ENCODE measurements at places on chromosomes 16 and 17. TPM values are rescaled to one million over a fixed set of nuclear protein-coding genes. Genes with fewer than 3 reads are reported as not detected.
A peak's percentile ranks its signal among the peaks of the same experiment; 100 is the strongest.

DNA sequence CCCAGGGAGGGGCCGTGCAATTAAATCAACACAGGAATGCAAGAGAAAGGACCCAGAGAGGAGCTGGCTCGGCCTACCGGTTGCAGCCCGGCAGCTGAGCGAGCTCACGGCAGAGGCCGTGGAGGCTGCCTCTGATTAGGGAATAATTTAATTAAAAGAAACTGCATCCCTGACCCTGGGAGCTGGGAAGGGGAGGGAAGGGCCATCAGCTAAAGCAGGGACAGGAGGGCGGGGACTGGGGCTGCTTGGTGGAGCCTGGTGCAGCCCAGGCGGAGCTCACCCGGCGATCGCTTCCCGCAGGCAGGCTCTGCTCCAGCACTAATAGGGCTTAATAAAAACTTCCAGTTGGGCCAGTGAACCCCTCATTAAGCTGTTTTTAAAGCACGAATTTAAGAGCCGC, 43.4 kb downstream of the LMF1 start:
- no peak for ATAC-seq

Gene HOXB4
- total RNA-seq = 12.9 TPM

DNA sequence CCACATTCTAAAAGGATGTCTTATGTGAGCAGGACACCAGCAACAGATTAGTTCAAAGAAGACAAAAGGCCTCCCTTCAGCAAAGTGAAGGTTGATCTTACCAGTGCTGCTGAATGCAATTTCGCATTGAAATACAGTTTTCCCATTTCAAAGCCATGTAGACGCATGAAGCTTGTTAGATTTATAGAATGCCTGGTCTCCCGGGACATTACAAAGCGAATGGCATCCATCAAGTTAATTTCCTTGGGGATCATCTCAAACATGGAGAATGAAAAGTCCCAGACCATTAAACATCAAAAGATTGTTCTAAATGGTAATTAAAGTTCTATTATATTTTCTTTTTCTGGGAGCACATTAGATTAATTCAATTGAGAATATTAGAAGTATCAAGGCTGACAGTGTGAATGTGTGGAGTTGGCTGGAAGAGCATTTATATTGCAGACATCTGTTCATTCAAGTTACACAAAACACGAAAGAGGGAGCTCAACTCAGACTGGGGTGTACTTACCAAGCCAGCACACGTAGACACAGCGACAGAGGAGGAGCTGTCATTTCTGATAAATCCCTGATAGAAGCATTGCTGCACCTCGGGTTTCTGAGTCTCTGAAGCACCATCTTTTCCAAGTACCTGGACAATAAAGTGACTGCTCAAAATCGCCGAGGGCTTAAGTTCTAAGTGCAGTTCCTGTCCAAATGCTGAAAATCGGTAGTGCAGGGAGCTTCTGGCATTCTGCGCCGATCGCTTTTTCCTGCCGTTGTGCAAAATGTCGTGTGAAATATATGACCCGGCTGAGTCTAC, 3.8 kb downstream of the ADAMTS18 start:
- no peak for ATAC-seq

Gene GRB7
- not detected for total RNA-seq

DNA sequence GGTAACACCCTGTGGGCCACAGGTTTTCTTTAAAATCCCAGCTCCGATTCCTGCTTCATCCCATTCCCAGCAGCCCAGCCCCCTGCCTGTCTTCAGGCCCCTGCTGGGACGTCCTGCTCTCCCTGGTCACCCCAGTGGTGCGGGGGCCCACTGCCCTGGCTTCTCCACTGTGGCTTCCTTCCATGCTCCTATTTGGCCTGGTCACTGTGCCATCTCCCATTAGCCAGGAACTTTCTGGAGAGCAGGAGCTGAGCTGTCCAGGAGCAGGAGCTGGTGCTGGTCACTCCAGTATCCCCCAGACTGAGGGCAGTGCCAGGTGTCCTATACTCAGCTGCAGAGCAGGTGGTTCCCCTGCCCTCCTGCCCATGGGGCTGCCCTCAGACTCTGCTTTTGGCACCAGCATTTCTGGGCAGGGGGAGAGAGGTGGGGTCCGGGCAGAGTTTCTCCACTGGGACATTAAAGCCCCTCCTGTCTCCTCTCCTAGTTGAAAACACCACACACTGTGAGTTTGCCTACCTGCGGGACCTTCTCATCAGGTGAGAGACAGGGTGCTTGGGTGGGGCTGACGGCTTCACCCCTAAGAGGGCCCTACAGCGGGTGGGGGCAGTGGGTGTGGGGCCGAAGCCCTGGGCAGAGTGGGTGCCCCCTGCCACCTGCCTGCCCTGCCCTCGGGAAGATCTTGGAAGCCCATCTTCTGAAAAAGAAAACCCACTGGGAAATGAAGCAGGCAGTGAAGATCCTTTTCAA, 356.2 kb downstream of the SEC14L1 start:
- ATAC-seq = no peak

Gene ASIC2
- total RNA-seq = not detected

DNA sequence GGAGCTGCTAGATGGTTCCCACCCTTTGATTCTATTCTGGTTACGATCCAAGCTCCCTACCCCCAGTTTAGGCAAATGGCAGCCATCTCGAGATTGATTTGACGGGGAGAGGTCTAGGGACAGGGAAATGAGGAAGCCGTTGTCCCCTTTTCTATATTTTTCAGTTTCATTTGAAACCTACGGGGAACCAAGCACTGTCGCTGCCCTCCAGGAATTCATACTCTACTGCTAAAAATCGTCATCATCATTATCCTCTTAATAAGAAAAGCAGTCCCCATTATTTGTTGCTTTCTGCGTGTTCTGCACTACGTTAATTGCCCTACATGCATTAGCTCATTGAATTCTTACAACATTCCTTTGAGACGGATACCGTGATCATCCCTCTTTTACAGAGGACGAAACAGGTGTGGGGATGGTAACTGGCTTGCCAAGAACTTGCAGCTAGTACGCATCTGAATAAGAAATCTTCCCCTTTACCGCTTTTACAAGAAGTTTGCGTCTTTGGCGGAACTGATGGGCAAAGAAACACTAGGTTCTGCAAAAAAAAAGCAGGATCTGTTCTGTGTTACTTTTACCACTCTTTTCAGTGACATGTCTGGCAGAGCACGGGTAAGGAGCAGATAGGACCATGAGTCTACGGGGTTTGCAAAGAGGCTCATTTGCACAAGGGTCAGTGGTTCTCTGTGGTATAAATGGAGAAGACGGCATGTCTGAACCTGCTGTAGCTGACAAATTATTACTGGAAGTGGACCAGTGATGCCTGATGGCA, 1.1 kb downstream of the CCP110 start:
- no peak for ATAC-seq

Gene IFI35
- 19.6 TPM for total RNA-seq

Gene AANAT
- not detected for total RNA-seq

DNA sequence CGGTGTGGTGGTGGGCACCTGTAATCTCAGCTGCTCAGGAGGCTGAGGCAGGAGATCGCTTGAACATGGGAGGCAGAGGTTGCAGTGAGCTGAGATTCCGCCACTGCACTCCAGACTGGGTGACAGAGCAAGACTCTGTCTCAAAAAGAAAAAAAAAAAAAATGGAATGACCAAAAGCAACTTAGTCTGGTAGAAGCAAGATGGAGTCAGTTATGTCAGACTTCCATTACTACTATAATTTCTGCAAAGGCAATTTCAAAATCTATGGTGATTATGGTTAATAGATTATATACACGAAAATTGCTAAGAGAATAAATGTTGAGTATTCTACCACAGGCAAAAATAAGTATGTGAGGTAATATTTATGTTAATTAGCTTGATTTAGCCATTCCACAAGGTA, 32.3 kb downstream of the NOL11 start:
- ATAC-seq = no peak

DNA sequence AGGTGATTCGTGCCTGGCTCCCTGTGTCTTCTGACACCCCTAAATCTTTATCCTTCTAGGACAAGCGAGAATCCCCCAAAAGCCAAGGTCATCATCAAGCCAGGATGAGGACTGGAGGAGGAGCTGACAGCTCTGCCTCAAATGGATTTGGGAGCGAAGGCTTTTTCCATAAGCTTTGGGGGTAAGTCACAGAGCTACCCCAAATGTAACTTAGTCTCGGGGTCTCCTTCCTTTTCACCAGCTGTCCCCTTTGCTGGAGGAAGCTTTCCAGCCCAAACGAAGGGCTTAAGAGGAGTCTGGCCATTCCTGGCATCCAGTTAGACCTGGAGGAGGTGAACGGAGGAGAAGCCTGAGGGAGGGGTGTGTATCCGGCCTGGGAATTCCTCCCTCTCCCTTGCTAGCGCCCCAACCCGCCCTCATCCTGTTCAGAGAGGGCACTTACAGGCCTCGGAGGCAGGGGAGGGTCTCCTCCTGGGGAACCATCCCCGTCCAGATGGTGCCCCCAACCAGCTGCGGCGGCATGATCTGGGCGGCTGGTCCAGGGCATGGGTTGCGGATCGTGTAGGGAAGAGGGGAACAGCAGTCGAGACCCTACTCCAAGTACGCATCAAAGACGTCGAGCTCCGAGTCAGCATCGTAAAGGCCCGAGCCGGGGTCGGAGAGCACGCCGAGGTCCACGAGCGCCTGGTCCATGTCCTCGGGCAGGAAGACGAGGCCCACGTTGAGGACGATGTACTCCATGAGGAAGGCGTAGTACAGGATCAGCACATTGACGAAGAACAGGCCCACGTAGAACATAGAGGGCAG, 938 bp downstream of the DEXI start:
- no peak for ATAC-seq

- ATAC-seq = no peak
Observed at GRCh38 chr17:73657473-73658116, 13.3 kb upstream of the SDK2 start.

DNA sequence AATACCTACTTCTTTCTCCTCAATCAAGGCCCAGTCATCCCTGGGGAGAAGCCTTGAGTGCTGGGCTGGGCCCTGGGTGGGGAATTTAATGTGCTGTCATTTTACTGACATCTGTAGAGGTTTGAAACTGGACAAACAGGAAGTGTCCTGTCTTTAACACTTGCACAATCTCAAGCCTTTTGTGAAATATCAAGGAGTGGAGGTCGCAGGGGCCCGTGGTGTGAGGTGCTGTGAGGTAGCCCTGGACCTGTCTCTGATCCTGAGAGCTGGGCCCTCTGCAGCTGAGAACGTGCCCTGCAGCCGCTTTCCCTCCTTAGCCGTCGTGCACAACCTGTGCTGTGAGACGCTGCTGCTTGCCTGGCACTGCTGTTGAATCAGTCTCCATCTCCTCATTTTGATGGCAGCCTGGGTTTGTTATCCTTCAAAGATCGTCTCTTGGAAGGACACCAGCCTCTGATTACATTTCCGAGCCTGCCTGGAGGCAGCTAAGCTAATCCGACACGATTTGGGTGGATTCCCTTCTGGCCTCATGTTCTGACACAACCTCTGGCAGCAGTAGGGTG, 29.9 kb downstream of the SMARCE1 start:
- peak; percentile 66 for ATAC-seq
